ENCODE measurements at places on chromosomes 2 and 18.

GRCh38 chr2:227783404-227784138 is 30.1 kb upstream of the CCL20 start:
- no peak for DNase-seq

DNA sequence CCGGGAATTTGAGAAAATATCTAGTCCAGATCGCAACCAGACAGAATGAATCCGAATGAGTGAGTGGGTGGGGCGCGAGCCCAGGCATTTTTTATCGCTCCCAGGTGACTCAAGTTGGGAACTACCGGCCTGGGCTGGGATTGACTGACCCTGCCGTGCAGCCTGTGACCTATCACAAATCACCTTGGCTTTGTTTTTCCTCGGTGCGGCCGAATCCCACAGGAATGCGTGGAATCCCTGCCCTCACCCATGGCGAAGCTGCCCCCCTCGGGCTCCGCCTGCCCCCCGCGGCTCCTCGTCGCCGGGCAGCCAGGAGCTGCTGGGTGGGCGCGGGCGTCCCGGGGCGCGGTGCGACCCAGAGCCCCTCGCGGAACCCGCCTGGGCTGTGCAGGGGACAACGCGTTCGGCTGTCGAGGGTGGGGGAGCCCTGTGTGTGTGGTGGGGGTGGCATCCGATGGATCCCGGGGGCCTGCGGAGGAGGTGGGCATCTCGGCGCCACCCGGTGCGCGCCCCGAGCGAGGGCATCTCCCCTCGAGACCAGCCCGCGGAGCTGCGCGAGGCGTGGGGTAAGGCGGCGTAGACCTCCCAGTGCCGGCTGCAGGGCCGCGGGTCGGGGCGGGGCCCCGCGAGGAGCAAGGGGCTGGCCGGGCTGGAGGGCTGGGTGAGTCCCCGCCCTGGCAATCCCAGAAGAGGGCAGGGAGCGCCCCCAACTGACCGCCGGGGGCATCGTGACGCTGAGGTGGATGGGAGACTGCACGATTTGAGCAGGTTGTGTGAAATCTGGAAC is 16.5 kb downstream of the B3GNT7 start:
- peak; percentile 88 for DNase-seq

DNA sequence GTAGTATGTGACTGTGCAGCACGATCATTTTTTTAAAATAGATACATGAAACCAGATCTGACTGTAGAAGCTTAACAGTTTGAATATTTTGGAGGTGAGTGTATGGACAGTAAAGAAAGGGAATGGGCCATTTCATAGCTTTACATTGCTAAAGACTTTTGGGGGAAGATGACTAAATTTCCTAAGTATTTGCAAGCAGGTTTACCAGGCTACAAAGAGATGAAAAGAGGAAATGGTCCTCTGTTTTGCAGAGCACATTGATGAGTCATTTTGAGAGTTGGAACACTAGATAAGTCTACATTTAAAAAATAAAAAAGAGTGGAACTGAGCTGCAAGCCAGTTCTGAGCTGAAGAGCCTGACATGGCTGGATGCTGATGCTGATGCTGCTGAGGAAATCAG is 115.7 kb upstream of the LRATD1 start:
- no peak for DNase-seq

- no peak for DNase-seq
Measured at GRCh38 chr2:26727641-26728561, 35.4 kb downstream of the KCNK3 start.

DNA sequence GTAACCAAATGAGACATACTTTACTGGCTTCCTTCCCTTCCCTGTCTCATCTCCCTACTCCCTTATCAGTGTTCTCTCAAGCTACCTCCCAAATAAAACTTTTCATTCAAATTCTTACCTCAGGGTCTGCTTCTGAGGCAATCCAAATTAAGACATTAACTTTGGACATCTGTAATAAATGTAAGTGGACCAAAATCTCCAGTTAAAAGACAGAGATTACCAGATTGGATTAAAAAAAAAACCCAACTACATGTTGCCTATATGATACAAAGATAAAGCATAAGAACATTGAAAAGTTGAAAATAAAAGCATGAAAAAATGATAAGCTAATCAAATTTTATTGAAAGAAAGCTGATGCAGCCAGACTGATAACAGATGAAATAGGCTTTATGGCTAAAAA is 58.8 kb upstream of the ST3GAL5 start:
- no peak for DNase-seq

- DNase-seq, result no peak
Measured at GRCh38 chr2:152055366-152056108, 43.3 kb downstream of the CACNB4 start.

- no peak for DNase-seq
Measured at GRCh38 chr2:195479407-195479806, 177.6 kb upstream of the SLC39A10 start.

DNA sequence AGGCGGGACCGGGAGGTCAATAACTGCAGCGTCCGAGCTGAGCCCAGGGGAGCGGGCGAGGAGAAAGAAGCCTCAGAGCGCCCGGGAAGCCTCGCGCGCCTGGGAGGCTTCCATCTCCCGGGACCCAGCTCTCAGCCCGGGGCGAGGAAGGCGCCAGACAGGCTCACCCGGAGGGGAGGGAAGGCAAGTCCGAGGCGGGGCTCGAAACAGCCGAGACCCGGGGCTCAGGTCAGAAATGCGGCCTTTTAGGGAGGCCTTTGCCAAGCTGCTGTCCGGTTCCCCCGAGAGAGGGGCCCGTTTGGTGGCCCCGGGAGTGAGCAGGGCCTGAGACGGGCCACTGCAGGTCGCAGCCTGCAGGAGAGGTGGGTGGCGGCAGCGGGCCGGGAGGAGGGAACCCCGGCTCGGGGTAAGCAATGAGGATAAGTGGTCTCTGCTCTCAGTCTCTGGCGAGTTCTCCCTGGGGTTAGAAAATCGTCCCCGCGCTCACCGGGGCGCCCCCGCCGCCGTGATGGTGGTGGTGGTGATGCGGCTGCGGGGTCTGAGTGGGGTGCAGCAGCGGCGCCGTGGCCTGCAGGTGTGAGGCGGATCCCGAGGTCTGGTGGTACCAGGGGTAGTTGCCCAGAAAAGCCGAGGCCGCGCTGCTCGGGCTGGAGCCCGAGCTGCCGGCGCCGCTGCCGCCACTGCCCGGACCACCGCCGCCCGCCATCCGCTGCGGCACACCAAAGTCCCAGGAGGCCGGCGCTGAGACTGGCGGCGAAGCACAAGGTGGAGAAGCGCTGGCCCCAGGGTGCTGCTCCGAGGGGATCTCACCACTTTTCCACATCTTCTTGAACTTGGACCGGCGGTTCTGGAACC is 2.4 kb downstream of the DLX2 start:
- no peak for DNase-seq

- no peak for DNase-seq
Measured at GRCh38 chr2:103161456-103162289, 399.8 kb downstream of the TMEM182 start.

DNA sequence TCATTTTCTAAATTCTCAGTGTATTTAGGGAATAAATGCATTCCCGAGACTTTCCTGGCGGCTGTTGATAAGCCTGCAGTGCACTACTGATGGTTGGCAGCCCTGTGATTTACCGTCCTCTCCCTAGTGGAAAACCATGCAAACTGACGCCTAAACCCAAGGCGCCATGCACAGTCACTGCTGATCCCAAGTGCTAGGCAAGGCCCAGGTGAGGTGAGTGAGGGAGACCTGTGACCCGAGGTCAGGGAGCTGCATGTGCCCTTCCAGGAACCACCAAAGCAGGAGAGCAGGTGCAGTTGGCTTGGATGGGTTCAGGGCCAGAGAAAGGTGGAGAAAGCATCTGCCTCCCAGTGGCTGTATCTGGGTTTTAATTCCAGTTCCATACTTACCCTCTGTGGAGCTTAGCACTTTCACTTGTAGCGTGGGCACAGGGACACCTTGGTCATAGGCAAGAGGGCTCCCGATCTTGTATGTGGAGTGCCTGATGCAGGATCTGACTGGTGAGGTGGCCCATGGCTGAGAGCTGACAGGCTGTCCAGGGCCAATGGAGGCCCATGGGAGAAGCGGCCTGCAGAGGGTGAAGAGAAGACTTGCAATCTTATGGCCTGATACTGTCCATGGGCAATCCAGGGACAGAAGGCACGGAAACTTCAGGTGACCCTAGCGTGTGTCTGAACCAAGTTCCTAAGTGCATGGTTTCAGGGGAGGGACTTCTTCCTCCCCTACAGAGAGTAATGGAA is 131.3 kb downstream of the SH3RF3 start:
- no peak for DNase-seq
